ENCODE measurements at places on chromosomes 5 and 9.

DNA sequence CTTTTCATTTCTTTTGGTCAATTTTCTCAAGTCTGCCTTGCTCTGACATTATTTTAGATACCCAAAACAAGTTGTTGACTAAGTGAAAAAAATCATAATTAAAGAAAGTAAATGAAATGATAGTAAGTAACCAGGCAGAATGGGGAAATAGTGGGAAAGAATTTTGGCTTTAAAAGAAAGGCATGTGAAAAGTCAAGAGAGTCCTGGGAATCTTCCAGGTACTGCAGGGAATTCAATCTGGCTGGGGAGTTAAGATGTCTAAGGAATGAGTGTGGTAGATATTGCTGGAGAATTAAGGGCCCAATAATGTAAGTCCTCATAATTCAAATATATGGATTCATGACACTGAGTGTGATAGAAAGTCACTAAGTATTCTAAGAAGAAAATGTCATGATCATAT lies 123.1 kb upstream of the PAPPA start:
- no peak for DNase-seq

GRCh38 chr5:102823441-102823874 lies 68.4 kb downstream of the PAM start:
- no peak for DNase-seq

DNA sequence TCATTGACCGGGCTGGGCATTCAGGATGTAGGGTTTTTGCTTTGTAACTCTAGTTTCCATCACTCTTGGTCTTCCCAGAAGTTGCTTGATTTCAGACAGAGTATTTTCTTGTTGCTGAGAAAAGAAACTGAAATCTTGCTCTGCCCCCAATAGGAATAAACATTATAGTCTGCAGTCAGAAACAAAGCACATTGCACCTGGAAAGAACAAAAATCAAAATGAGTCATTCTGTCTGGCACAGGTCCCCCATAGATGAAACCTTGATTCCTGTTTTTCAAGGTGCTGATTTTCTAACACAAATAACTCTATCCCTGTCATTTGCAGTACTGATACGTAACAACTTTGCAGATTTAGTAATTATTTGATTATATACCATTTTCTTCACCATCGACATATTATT lies 232.1 kb downstream of the FBXO4 start:
- DNase-seq = no peak

DNA sequence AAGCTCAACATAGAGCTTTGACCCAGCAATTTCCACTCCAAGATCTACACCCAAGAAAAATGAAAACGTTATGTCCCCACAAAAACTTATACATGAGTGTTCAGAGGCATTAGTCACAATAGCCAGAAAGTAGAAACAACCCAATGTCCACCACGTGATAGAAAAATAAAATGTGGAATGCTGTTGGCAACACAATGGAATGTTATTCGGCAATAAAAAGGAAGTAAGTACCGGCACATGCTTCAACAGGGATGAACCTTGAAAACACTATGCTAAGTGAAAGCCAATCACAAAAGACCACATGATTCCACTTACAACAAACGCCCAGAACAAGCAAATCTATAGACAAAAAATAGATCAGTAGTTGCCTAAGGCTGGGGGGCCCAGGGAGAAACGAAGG lies 6.0 kb downstream of the UBQLN1 start:
- no peak for DNase-seq

- no peak for DNase-seq
These were observed 22.0 kb downstream of the CHD1 start for GRCh38 chr5:98906756-98907355.

- DNase-seq = no peak
These were observed 25.6 kb downstream of the MELK start for GRCh38 chr9:36598273-36598672.

DNA sequence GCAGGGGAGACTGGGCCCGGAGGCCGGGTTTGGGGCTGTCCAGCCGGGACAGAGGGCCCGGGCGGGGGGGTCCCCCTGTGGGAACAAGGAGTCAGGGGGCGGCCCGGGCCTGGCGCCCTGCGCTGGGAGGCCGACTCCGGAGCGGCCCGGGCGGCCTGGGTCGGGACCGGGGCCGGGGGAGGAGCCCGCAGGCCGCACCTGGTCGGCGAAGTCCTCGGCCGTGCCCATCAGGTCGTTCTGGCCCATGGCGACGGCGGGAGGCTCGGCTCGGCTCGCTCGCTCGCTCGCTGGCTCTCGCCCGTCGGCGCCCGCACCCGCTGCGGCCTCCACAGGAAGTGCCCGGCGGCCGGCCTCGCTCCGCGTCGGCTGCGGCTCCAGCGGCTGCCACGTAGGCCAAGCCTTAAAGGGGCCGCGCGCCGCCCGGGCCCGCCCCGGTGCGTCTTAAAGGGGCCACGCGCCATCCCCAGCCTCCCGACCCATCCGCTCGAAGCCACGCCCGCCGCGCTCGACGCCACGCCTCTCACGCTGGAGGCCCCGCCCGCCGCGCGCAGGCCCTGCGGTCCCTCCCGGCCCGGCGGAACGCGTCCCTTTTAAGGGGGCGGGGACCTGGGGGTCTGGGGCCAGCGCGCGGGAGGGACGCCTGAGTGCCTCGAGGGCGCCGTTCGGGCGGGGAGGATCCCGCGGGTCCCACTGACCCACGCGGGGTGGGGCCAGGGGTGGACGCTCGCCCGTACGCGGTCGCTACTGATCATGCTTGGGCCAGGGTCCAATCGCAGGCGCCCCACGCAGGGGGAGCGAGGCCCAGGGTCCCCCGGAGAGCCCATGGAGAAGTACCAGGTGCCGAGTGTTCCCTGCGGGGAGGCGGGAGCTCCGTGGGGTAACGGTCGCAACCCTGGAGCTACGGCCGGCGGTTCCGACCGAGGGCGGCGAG lies at the start of the genes STKLD1 and SURF4:
Gene STKLD1, plus strand, starts transcription at position 643 of the 931 bp plus-strand sequence. Its CDS starts 108 bp downstream, at position 751.
Gene SURF4, minus strand, starts transcription at position 337 of the 931 bp plus-strand sequence. Its CDS starts 91 bp downstream, at position 246.
- peak; percentile 97 for DNase-seq

DNA sequence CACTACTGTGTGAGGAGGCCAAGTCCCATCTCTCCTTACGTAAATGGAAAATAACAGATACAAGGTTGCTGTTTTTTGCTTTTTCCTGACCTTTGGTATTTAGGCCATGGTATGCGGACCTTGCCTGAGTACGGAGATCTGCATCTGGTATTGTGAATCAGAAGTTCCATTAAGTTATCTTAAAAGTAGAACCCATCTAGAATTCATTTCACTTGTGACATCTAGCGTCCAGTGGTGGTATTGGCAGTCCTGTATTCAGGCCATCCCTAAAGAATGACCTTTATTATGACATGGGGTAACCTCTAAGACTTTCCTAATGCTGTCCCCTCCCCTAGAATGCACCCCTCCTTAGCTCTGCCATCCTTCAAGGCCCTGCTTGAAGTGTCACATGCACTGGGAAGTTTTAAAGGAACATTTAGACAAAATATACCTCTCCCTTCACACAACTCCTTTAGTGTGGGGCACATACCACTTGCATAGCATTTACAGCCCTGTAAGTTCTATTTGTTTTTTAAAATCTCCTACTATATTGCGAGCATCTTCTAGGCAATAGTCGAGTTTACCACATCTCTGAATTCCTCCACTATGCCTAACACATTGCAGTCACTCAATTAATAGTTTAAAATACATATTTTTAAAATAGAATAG lies 1.9 kb upstream of the SPDL1 start:
- DNase-seq = peak; percentile 52

Data from activated naive CD8-positive, alpha-beta T cell treated with anti-CD3 and anti-CD28 coated beads for 36 hours (primary cell).